ENCODE measurements at places on chromosomes 5 and 9. TPM values are rescaled to one million over a fixed set of nuclear protein-coding genes. Genes with fewer than 3 reads are reported as not detected.

The NPR3 gene
- 4.6 TPM for total RNA-seq

The ADGRD2 gene
- total RNA-seq = not detected

The C9orf50 gene
- total RNA-seq = not detected

The BHMT2 gene
- 8.9 TPM for total RNA-seq

The PDCD1LG2 gene
- total RNA-seq = 9.6 TPM

The PITX1 gene
- 6.1 TPM for total RNA-seq

The SPATA31A3 gene
- total RNA-seq = not detected

The ARHGAP26 gene
- total RNA-seq = 1.9 TPM

The TCF7 gene
- total RNA-seq = 3.0 TPM

The AGXT2 gene
- not detected for total RNA-seq

The PCDHB14 gene
- total RNA-seq = under 0.01 TPM

The NPDC1 gene
- 27.3 TPM for total RNA-seq

The INSYN2B gene
- total RNA-seq = 12.1 TPM

The GABRG2 gene
- not detected for total RNA-seq

The OR1J2 gene
- total RNA-seq = not detected

The FOXD4 gene
- not detected for total RNA-seq

The PCDHGB3 gene
- 0.71 TPM for total RNA-seq

The SLC1A1 gene
- total RNA-seq = 3.2 TPM

The CDX1 gene
- not detected for total RNA-seq

The ITGA2 gene
- total RNA-seq = 19.0 TPM

The GKAP1 gene
- 1.4 TPM for total RNA-seq

The SLC6A18 gene
- not detected for total RNA-seq

The SPATA31D4 gene
- total RNA-seq = not detected

The STC2 gene
- total RNA-seq = 56.8 TPM

The WDR31 gene
- 2.1 TPM for total RNA-seq

The TLX3 gene
- total RNA-seq = not detected

The FGFR4 gene
- 0.29 TPM for total RNA-seq

The FBP2 gene
- 0.29 TPM for total RNA-seq

Measured in myometrial cell (primary cell).